Caki2 (cell line): ENCODE measurements at places on chromosomes 1 and 21. TPM values are rescaled to one million over a fixed set of nuclear protein-coding genes. Genes with fewer than 3 reads are reported as not detected.

The OR14A16 gene
- total RNA-seq: not detected in 2 replicates

The SKI gene
- 4.8 and 5.6 TPM in 2 replicates for total RNA-seq

The CCDC17 gene
- 0.10 TPM in 1 of 2 replicates, not detected in the other for total RNA-seq

The ANGPTL7 gene
- total RNA-seq: not detected in 2 replicates

The ITGB3BP gene
- total RNA-seq: 47.5 and 50.4 TPM in 2 replicates

The HSD11B1 gene
- total RNA-seq: not detected in 2 replicates
